ENCODE measurements at places on chromosomes 1 and 21. TPM values are rescaled to one million over a fixed set of nuclear protein-coding genes. Genes with fewer than 3 reads are reported as not detected.

Gene CASZ1
- total RNA-seq: 0.65 TPM

Gene RHCE
- not detected for total RNA-seq

Gene ATP5IF1
- 220 TPM for total RNA-seq

Gene BNIPL
- total RNA-seq: 0.32 TPM

Gene HOOK1
- not detected for total RNA-seq

Gene ARPC5
- 163 TPM for total RNA-seq

Gene SHISA4
- total RNA-seq: 13.0 TPM

Gene FAM72C
- total RNA-seq: 0.65 TPM

Gene BTBD8
- 2.3 TPM for total RNA-seq

Gene DDAH1
- total RNA-seq: 34.1 TPM

Gene ACBD6
- 72.1 TPM for total RNA-seq

Gene ATP1A4
- total RNA-seq: not detected

Gene ZFP69
- total RNA-seq: 3.2 TPM

Gene CHIA
- not detected for total RNA-seq

Gene KRTAP7-1
- not detected for total RNA-seq

Gene SHISAL2A
- not detected for total RNA-seq

Gene RPL5
- total RNA-seq: 1,672 TPM

Gene KPRP
- not detected for total RNA-seq

Gene ELAVL4
- not detected for total RNA-seq

Gene C4BPB
- not detected for total RNA-seq

Gene SELL
- total RNA-seq: 0.65 TPM

Gene PTAFR
- under 0.01 TPM for total RNA-seq

Gene HSD3B1
- not detected for total RNA-seq

Gene EDARADD
- total RNA-seq: not detected

Gene FCRL1
- total RNA-seq: not detected

Gene GFI1
- total RNA-seq: 0.15 TPM

All from epithelial cell of umbilical artery (primary cell).